ENCODE measurements at places on chromosomes 4 and X.

DNA sequence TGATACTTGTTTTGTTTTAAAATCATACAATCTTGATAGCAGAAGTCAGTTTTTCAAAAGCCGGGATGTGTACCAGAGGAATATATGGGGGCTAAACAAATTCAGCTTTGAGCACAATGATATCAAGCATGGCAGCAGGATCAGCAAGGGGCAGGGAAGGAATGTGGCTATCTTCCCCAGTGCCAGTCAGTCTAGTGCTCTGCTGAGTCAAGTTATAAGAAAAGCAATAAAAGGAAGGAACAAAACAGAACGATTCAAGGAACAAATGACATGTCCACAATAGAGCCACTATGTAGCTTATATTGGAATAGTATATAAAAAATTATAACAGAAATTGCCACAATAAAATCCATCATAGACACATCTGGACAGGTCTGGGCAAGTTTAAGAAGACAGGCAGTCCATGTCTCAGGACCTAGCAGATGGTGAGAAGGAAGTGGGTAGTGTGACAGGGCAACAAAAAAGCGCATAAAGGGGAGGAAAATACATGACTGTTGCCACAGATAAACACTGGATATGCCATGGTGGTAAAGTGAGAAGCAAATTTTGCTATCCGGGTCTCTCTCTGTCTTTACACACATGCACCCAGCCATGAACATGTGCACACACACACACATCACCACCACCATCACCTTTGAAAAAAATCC, 518.2 kb upstream of the HTR2C start:
- no peak for DNase-seq

DNA sequence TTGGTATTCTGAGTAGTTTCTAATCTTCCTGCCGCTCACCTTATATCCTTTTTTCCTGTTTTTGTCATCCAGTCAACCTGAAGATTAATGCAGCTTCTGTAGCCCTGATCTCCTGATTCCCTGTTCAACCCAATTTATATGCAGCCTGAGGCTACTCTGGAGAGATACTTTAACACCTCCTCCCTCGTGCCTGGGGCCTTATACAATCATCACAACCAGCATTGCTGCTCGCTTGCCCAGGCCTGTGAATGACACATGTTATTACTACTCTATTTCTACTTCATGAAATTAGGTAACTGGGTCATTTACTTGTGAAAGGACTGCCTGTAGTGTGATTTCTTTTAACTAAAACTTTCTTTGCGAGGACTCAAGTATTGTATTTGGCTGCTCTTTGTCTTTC, 33.7 kb upstream of the WDR17 start:
- no peak for DNase-seq

DNA sequence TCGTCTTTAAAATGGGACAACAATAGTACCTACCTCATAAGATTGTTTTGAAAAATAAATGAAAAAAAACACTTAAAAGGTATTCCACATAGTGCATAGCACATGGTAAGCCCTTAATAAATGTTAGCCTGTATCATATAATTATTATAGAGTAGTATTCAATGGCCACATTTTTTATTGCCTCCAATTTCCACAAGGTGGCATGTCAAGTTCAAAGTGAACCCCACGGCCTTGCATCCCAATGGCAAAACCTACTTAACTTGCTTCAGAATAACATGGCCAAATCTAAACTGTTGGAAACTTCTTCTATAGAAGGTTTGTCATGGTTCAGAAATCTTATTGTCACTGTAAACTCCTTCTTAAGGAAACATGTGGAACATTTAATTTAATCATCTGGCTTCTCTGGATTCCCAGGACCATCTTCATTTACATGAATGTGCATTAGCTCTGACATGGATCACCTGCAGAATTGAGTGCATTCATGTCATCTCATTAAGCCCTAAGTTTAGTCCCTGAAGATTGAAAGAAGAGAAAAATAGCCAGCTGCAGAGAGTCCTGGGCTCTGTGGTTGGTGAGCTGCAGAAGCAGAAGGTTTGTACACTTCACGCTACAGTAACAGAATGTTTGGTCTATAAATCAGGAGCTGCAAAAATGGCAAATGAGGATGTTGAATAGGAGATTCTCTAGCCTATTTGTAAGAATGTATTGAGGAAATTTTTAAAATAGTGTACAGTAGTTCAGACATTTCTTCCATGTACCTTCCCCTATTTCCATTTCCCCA, 61.0 kb downstream of the ANXA3 start:
- peak; percentile 42 for DNase-seq

GRCh38 chrX:64097891-64098290, 107.6 kb downstream of the AMER1 start:
- no peak for DNase-seq

DNA sequence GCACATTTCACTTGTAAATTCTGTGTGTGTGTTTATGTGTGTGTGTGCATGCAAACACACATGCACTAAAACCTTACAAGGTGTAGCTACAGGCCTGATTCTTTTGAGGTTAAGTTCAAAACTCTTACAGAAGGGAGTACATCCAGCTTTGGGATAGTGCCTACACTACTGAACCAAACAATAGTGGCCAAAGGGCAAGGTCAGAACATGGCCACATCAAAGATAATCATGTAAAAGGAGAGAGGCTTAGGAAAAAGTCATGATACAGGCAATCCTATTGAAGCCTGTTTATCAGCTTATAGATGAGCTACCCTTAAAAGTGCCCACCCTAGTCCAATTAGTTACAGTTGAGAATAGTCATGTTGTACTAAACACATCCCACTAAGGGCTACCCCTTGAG, 139.6 kb downstream of the IDS start:
- DNase-seq = no peak

GRCh38 chrX:147733369-147733768, 178.3 kb upstream of the FMR1 start:
- no peak for DNase-seq

GRCh38 chr4:34158878-34159277, 2085.4 kb downstream of the ARAP2 start:
- DNase-seq = no peak

- no peak for DNase-seq
Measured at GRCh38 chr4:34615315-34615714, 1629.0 kb downstream of the ARAP2 start.

- DNase-seq = no peak
Measured at GRCh38 chr4:159652871-159653270, 550.0 kb downstream of the RAPGEF2 start.

DNA sequence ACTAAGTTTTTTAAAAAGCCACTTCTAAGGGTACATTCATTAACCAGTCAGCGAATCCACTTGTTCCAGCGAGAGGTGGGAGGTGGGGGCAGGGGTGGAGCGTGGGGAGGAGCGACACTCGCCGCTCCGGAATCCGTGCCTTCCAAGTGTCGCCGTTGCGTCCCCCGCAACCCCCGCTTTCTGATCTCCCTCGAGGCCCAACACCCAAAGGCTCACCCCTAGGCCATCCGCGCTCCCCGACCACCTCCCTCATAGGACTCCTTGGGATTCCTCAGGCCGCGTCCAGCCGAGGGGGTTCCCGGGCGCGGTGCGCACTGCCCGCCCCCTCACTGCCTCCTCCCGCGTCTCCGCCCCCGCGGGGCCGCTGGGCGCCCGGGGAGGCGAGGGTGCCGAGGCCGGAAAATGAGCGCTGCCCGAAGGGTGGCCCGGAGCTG, 108.1 kb upstream of the STOX2 start:
- peak; percentile 44 for DNase-seq

GRCh38 chrX:110383414-110383813, 24.8 kb downstream of the RTL9 start:
- DNase-seq = no peak

DNA sequence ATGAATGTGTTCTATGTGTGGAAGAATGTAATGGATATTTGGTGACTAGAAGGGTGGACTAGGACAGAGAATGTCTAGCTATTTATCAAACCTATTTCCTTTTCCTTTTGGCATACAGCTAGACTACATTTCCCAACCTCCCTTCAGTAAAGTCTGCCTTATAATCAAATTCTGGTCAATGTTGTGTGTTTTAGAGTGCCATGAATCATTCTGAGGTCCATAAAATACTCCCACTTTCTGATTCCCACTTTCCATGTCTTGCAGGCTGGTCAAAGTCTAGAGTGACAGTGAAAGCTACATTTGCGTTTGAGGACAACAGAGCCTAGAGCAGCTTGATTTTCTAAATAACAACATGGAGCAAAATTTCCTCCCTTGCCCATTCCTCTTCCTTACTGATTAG, 217.2 kb downstream of the UGT8 start:
- DNase-seq = no peak

DNA sequence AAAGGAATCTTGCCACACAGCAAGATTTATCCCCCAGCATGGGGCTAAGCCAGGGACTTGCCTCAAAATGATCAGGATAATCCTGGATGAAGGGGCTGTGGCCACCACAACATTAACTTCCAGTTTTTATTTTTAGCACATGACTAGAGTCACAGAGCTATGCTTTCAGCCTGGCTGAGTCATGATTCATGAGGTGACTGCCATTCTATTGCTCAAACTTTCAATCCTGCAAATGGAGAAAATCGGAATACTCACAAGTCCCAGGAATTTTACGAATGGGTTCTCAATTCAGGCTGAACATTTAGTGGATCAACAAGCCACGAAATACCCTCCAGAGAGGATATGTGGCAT, 70.7 kb upstream of the HPGD start:
- no peak for DNase-seq

DNA sequence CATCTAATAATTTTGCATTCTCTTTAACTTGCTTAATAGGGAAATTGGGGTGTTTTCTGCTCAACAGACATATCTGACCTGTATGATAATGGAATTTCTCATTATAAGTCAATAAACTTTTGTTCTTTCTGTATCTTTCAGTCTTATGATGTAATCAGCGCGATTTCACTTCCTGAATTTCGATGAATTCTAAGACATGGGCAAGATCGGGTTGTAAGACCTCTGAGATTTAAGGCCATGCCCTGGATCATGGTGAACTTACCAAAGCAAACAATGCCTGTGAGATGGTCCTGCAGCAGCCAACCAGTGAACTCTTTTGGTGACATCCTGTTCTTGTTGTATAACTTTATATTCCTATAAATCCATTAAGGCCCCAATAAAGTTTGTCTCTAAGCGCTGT, 88.1 kb downstream of the NBDY start:
- no peak for DNase-seq

DNA sequence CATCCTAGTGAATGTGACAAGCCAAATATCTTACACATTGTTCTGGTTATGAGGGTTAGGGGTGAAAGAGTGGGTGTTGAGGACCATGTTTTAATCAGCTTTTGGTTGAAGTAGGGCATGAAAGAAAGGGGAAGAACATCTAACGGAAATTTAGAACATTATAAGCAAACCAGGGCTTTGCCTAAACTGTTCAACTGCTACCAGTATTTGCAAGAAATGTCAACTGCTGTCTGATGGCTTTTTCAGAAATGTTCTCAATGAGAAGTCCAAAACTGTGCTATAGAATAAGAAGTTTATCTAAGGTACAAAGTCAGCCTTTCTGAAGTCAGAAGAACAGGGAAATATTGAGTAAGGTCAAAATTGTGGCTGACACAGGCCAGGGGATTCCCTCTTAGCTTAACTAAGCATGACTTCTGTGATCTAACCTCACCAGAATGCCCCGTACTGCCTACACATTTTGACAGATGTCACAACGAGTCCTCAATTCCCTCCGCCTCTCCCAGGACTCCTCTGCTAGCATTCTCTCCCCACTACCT, 67.1 kb downstream of the DTHD1 start:
- DNase-seq = no peak

DNA sequence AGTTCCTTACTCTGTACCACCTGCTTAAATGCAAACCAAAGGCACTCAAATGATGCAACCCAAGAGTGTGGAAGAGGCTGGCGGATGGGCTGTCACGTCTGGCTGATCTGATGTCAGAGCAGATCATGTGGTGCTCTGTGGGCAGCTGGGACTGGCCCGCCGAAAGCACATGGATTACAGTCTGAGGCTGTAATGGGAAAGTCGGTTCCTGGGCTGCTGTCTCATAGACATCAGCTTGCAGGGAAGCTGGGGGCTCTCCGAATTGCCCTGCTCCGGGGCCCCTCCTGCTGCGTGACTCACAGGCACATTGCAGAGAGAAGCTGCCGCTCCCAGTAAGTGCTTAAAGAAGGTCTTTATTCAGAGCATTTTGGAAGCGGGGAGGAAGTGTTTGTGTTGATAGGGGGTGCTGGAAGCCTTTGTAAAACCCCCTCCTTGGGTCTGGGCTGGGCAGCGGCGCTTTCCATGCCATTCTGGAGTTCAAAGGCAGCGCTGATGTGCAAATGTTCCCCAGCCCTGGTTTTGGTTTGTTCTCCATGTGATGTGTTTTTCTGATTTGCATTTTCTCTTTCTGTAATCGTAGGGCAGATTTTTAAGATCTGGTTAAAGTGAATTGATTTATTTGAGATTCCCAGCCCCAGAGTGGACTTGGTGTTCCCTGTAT, 181.1 kb downstream of the LARP7 start:
- DNase-seq = peak; percentile 91

GRCh38 chrX:47232197-47232802, 509 bp upstream of the USP11 start:
- no peak for DNase-seq

- DNase-seq = no peak
Measured at GRCh38 chr4:2339458-2340271, 77.8 kb upstream of the MXD4 start.

Data from right hindlimb (tissue), 1 donor.